ENCODE measurements at places on chromosomes 5 and 9.
A peak's percentile ranks its signal among the peaks of the same experiment; 100 is the strongest.

DNA sequence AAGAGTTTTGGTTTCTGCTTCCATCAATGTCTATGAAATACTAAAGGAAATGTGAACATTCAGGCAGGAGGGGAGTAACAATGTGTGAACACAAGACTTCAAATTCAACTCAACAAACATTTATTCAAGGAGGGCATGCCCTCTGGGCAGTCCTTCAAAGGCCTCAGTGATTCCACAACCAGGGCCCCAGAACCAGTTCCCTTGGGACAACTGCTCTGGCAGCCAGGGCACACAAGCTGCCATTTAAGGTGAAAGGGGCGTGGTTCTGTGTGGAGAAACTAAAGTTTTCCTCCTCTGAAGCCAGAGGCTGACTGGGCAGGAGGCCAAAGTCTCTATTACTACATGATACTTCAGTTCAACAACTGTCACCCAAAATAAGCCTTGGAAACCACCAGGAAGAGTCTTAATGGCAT, 3.2 kb downstream of the RBM18 start:
- no peak for DNase-seq

DNA sequence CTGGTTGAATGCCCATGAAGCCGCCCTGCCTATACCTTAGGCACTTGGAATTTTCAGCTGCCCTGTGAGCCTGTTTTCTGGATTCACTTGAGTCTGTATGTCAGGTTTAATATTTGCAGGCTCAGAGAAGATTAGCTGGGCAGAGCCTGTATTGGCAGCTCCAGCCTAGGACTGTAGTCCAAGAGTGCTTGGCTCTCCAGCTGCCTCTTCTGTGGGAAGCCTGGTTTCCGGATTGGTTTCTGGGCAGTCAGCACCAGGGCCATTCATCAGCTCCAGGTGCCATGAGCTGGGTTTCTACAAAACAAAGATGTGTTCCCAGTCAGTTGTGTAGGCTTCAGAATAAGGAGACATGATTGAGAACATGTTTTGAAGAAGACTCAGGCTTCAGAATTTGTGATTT, 90.1 kb downstream of the ARHGAP26 start:
- DNase-seq, result no peak

- no peak for DNase-seq
Observed at GRCh38 chr5:175253597-175253996, 190.4 kb downstream of the DRD1 start.

GRCh38 chr9:103981912-103982311, 112.2 kb upstream of the SMC2 start:
- no peak for DNase-seq

- no peak for DNase-seq
Observed at GRCh38 chr5:124819201-124819600, 72.8 kb upstream of the ZNF608 start.

DNA sequence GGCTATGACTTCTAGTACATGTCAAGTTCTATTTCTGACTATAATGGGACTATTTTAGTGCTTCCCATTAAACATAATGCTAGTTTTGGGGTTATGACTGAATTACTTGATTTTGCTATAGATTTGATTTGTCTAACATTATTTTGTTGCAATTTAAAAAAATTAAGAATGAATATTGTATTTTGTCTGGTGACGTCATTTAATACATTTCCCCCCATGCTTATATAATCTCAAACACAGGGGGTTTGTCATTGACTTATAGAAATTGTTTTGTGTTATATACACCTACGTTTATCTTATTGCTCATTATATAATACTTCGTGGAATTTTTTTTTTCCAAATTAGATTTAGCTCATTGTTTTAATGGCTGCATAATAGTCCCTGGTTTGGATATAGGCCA, 270.3 kb upstream of the VLDLR start:
- DNase-seq, result no peak

DNA sequence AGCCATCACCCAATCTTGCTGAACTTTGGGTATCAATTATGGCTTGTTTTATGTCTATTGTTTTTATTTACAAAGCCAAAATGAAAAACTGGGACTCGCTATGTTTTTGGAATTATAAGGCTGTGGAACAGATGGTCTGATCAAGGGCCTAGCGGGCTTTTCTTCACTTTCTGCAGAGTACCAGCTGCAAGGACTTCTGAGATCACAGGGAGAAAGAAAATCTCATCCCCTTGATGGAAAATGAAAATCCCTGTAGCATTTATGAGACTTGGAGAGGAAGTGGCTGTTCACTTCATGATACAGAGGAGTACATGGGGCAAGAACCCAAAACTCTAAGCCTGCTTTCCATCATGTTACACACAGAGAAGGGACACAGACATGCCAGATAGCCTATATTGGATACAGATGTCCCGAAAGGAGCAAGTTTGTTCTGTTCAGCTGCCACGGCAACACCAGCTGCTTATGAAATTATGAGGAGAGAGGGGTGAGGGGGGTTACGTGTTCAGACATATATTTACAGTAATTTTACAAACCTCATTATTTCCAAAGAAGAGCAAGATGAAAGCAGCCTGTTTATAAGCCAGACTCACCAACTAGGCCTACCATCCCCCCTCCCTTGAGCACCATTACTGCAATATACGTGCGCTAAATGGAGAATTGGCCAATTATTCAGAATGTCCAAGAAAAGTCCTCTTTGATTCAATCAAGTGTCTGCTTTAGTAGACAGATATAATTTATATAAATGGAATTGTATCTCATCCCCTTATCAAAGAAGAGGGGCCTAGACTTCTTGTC, 220.0 kb downstream of the MARCHF11 start:
- no peak for DNase-seq

DNA sequence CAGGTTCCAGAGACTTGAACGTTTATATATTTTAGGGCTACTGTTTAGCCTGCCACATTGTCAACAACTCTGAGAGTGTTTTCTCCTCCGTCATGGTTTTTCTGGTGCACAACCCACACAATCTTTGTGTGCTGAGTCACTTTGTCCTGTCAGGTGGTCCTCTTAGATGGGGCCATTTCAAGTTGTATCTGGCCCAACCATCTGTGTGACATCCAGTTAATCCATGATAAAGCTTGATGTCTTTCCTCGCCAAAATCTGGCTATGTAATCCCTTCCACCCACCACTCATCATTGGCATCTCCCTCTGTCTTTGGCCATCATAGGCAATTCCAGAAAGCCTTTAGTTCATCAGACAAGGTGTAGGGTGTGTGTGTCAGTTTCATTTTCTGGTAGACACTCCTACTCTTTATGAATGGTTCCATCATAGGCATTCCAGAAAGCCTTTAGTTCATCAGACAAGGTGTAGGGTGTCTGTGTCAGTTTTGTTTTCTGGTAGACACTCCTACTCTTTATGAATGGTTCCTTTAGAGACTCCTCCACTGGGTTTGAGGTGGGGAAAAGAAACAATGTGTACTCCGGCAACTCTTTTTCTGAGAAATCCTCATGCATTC, 282.0 kb upstream of the ACTBL2 start:
- no peak for DNase-seq

DNA sequence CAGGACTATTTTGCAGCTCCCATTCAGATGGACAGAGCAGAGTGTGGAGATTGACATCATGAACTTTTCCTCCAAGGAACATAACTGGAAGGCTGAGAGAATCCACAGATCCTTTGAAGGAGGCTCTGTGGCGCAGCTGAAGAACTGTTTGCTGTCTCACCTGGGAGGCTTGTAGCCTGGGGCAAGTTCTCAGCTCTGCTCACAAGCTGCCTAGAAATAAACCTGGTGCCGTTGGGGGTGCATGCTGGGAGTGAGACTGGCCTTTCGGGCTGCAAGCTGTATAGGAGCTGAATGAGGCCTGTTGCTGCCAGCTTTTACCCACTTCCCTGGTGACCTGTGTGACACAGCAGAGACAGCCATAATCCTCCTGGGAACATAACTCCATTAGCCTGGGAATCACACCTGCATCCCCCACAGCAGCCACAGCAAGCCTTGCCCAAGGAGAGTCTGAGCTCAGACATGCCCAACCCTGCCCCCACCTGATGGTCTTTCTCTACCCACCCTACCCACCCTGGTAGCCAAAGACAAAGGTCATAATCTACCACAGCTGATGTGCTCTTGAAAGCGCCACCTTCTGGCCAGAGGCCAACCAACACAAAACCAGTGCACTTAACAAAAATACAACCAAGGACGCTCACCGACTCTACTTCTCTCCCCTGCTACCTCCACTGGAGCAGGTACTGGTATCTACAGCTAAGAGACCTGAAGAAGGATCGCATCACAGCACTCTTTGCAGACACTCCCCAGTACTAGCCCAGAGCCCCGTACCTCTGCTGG, 205.1 kb upstream of the MRPS30 start:
- DNase-seq, result no peak

DNA sequence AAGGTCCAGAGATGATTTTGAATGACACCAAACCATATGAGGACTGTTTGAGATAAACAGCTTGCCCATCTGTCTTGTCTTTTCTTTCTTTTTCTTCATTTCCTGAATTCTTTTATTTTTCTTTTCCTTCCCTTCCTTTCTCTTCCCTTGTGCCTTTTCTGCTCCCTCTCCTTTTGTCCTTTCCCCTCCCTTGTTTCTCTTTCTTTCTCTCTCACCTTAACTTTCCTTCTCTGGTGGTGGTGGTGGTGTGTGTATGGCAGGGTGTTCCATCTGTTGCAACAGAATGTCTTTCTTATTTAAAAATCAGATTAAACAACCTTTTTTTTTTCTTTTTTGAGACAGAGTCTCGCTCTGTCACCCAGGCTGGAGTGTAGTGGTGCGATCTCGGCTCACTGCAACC, 3.8 kb upstream of the PDCL start:
- no peak for DNase-seq

DNA sequence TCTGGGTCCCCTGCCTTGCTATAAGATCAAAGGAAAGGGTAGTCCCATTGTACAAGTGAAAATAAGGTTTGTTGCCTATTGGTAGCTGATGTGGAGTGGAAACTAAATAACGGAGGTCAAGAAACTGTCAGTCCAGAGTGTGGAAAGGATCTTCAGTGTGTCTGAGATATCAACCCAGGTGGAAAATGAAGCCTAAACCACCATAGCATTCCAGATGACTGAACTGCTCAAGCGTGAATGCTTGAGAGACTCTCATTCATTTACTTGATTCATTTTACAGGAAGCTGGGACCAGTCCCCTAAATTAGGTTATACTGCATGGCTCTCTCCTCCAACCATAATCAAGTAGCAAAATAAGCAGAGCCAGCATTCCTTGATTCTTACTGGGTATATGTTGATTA, 116.0 kb upstream of the SLC28A3 start:
- DNase-seq, result no peak

DNA sequence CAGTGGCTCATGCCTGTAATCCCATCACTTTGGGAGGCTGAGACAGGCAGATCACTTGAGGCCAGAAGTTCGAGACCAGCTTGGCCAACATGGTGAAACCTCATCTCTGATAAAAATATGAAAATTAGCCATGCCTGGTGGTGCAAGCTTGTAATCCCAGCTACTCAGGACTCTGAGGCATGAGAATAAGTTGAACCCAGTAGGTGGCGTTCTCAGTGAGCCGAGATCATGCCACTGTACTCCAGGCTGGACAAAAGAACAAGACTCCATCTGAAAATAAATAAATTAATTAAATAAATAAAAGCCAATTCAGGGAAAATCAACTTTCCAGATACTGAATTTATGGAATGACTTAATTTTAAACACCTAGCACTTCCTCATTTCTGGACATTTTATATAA, 1722.1 kb downstream of the MAT2B start:
- DNase-seq, result no peak

DNA sequence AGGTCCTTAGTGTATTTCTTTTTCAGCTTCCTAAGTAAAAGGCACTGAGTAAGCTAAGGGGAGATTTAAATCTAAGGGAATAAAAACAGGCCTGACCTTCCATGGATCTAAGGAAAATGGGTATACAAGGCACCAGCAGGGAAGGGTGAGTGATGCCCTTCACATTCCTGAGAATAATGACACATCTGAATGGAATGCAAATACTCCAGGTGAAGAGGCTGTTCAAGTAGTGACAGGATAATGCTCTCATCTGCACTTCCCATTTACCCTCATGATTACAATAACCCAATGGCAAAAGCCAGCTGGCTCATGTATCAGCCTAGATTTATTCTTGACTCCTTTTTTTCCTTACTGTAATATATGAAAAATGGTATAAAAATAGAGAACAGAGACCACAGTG, 216.2 kb upstream of the ACTBL2 start:
- peak; percentile 61 for DNase-seq

DNA sequence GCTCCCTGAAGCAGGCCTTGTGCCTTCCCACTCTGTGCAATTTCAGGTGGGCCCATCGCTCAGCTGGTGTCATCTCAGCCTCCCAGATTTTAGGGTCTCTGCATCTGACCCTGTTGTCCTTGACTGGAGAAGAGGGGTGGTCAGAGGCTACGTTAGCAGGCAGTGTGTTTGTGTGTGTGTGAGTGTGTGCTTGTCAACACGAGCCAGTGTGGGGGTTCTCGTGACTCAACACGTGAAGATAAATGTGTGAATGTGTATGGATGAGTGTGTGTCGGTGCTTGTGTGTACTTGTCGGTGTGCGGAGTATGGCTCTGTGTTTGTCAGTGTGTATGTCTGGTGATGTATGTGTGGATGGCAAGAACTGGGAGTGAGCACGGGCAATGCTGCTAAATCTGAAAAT, 142.6 kb upstream of the KLF4 start:
- DNase-seq, result no peak

GRCh38 chr9:90457386-90458190, 185.0 kb downstream of the DIRAS2 start:
- no peak for DNase-seq

DNA sequence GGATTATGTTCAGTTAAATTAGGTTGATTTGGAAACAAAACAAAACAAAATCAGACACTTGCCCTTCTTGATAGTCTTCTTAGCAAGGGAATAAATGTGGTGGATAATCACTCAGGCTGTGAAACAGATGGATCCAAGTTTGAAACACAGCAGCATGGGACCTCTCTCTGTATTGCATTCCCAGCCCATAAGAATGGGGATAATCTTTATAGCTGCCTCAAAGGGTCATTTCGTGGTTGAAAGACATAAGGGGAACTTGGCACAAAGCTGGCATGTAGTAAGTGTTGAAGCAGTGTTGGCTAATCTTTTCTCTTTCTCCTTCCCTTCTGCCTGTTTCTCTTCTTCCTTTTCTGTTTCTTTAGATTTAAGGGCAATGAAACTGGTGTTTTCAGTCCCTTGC, 333.9 kb upstream of the TLE4 start:
- no peak for DNase-seq

DNA sequence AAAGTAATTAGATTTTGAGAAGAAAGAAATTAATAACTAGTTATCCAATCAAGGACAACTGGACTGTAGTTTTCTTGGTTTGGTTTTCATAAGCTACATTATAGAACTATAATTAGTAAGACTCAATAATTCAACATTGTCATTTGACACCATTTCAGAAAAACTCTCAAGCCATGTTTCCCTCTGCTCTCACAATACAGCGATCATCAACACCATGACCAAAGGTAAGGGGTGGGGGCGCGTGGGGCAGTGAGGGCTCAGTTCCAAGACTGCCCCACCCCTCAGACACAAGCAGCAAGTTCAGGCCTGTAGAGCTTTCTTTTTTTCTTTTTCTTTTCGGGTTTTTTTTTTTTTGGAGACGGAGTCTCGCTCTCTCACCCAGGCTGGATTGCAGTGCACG, 6.4 kb downstream of the CMBL start:
- no peak for DNase-seq

DNA sequence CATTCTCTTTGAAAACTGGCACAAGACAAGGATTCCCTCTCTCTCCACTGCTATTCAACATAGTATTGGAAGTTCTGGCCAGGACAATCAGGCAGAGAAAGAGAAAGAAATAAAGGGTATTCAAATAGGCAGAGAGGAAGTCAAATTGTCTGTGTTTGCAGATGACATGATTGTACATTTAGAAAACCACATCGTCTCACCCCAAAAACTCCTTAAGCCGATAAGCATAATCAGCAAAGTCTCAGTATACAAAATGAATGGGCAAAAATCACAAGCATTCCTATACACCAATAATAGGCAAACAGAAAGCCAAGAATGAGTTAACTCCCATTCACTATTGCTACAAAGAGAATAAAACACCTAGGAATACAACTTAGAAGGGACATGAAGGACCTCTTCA, 21.0 kb upstream of the EPB41L4A start:
- no peak for DNase-seq

Data from NCI-H774 (cell line).